ENCODE measurements at places on chromosomes 16 and 17.

GRCh38 chr17:59807892-59808509 lies 84.7 kb downstream of the TUBD1 start:
- no peak for DNase-seq

DNA sequence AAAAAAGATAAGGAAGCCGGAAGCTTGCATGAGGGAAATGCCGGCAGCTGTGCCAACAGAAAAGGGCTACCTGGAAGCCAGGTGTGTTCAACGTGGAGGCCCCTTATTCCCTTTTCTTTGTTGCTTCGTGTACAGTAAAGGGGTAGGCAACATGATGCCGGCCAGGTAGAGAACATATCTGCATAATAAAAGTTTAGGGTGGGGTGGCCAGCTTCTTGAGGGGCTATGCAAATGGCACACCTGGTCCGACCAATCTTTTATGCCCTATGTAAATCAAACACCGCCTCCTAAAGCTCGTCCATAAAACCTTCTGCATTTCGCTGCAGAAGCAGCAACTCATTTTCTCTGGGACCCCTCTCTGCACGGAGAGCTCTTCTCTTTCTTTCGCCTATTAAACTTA lies 911.6 kb downstream of the KCNJ2 start:
- DNase-seq: no peak

DNA sequence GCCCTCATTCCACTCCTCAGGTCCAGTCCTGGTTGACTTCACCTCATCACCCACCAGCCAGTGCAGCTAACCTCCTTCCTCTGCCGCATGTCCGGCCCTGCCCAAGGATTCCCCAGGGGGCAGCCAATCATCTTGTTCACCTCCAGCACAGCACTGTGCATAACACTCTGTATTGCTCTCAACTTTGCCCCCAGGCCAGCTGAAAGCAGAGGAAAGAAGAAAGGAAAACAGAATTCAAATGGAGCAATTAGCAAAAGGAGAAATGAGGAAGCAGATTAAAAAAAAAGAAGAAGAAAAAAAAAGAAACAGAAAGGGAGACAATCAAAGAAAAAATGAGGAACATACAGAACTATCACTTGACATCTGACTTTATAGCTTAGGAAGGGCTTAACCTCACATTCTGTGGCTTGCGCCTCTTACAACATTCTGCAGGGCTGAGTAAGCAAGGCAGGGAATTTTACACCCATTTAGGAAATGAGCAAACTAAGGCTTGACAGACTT lies 26.1 kb downstream of the GAS7 start:
- no peak for DNase-seq

- DNase-seq: no peak
Measured at GRCh38 chr17:28071891-28072606, 29.6 kb downstream of the NLK start.

- peak; percentile 64 for DNase-seq
Measured at GRCh38 chr17:66906321-66907278, 57.9 kb upstream of the CACNG4 start.

DNA sequence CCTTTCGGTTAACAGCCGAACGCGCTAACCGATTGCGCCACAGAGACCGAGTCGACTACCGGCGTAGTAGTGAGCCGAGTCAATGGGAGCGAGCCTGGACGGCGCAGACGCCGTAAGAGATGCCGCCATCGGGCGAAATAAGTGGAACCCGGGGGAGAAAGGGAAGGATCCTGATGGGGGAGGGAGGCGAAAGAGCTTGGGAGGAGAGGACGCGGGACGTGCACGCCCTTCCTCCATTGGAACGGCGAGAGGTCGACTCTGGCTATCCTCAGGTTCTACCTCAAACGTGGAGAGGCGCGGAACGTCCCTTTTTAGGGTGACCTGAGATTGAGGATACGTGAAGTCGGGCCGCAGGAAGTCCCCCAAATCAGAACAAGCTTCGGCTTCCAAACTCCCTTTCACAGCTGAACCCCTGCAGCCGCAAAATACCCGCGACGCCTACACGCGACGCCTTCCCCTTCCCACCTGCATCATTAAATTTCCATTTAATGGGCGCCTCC lies 683 bp upstream of the PSMB3 start:
- DNase-seq: peak; percentile 94

- no peak for DNase-seq
Measured at GRCh38 chr16:72244853-72245252, 72.9 kb upstream of the PMFBP1 start.

DNA sequence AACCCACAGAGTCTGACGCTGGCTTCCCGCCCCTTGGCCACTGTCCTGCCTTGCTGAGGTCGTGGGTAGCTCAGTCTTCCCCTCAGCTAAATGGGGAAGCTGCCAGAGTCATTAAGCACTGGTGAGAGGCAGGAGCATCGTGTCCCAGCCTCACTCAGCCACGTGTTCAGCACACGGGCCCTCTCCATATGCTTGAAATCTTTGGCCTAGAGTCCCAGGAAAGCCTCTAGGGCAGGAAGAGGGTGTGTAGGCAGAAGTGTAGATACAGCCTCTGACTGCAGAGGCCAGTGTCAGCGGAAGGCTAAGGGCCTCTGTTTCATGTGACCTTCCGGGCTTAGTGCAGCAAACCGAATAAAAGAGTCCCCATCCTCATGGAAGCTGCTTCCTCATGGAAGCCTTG lies 4.1 kb downstream of the DHODH start:
- no peak for DNase-seq

GRCh38 chr16:67893743-67894399 lies 817 bp downstream of the PSKH1 start:
- peak; percentile 48 for DNase-seq

- no peak for DNase-seq
Measured at GRCh38 chr17:55705847-55706246, 16.8 kb downstream of the TMEM100 start.

- no peak for DNase-seq
Measured at GRCh38 chr16:10121491-10121890, 60.7 kb downstream of the GRIN2A start.

GRCh38 chr17:43860077-43860725 lies 13.2 kb downstream of the CD300LG start:
- DNase-seq: no peak

GRCh38 chr17:77948690-77949114 lies 9.8 kb upstream of the TNRC6C start:
- peak; percentile 66 for DNase-seq

GRCh38 chr17:70181376-70181775 lies 12.0 kb downstream of the KCNJ2 start:
- no peak for DNase-seq

- DNase-seq: no peak
Measured at GRCh38 chr16:23944381-23944780, 108.6 kb downstream of the PRKCB start.
